ENCODE measurements at places on chromosomes 6 and 20. TPM values are rescaled to one million over a fixed set of nuclear protein-coding genes. Genes with fewer than 3 reads are reported as not detected.

RAET1L gene
- total RNA-seq, result not detected

KCNK5 gene
- total RNA-seq, result not detected

CD93 gene
- total RNA-seq, result 10.3 TPM

KIFC1 gene
- 7.8 TPM for total RNA-seq

DOK5 gene
- total RNA-seq, result 259 TPM

FOXQ1 gene
- 1.9 TPM for total RNA-seq

TPMT gene
- total RNA-seq, result 3.8 TPM

B3GALT4 gene
- total RNA-seq, result 12.8 TPM

TINAG gene
- not detected for total RNA-seq

KIAA0408 gene
- 120 TPM for total RNA-seq

LAMA2 gene
- total RNA-seq, result 7.2 TPM

GSTA2 gene
- not detected for total RNA-seq

REM1 gene
- 0.31 TPM for total RNA-seq

GPLD1 gene
- total RNA-seq, result 19.7 TPM

PRDM1 gene
- total RNA-seq, result 2.5 TPM

GABRR1 gene
- total RNA-seq, result not detected

MTG2 gene
- 27.5 TPM for total RNA-seq

MAP3K4 gene
- total RNA-seq, result 74.8 TPM

NRSN2 gene
- total RNA-seq, result 44.4 TPM

SLC9A8 gene
- 8.1 TPM for total RNA-seq

LST1 gene
- not detected for total RNA-seq

WFDC5 gene
- not detected for total RNA-seq

PLCB4 gene
- 19.1 TPM for total RNA-seq

RIPPLY2 gene
- total RNA-seq, result 11.3 TPM

C6orf15 gene
- total RNA-seq, result not detected

MYL9 gene
- not detected for total RNA-seq

HLA-DOB gene
- total RNA-seq, result not detected

ZBTB12 gene
- 31.0 TPM for total RNA-seq

ROMO1 gene
- total RNA-seq, result 35.1 TPM

RBM24 gene
- total RNA-seq, result 28.8 TPM

TSBP1 gene
- total RNA-seq, result not detected

PI3 gene
- not detected for total RNA-seq
